Stimulated activated naive CD4-positive, alpha-beta T cell treated with Interleukin-2 at 50 U/mL for 16 hours (primary cell): ENCODE measurements at places on chromosomes 7 and 10.

DNA sequence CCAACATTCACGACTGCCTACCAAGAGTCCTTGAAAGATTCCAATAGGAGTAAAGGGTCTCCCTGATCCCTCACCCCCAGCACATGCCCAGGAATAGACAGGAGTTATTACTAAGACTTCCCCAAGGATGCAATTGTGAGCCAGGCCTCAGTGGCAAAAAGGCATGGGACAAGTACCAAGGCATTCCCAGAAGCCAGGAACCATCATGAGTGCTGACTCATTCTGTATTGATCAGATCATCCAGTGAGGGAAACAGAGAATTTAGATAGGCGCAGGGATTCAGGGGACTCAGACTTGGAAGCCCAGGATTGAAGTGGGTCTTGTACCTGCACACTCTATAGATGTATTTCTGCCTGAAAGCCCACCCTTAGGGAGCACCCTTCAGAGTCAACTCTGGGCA is 21.2 kb downstream of the MBL2 start:
- no peak for DNase-seq

GRCh38 chr10:128274938-128275337 is 148.7 kb upstream of the MKI67 start:
- DNase-seq = no peak

- DNase-seq = no peak
Measured at GRCh38 chr7:38830826-38831225, 78.2 kb downstream of the VPS41 start.

GRCh38 chr10:97411406-97411805 is 10.3 kb upstream of the RRP12 start:
- no peak for DNase-seq
